Hematopoietic multipotent progenitor cell treated with erythropoietin and hydrocortisone succinate and interleukin-3 and kit ligand, for 8 days (in vitro differentiated cells): ENCODE measurements at places on chromosomes 7 and 10.

- no peak for DNase-seq
These were observed 12.2 kb downstream of the SNX13 start for GRCh38 chr7:17928055-17928454.

- no peak for DNase-seq
These were observed 19.4 kb upstream of the BTBD16 start for GRCh38 chr10:122251459-122252255.

DNA sequence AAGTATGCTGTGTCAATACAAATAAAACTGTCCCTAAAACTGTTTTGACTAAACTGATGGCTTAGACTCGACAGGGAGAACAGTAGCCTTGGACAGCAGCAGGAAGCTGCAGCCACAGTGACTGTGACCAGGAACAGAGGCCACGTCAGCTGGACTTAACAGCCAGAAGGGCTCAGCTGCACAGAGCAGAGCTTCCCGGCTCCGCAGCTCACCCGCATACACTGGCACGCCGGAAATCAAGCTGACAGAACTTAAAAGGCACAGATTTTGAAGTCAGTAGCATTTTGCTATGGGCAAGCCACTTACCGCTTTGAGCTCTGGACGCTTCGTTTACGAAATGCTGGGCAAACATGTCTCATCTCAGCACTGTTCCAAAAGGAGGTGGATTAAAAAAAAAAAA, 769.7 kb upstream of the AUTS2 start:
- no peak for DNase-seq

- no peak for DNase-seq
These were observed 222.9 kb downstream of the GLRX3 start for GRCh38 chr10:130358981-130359650.

- DNase-seq = no peak
These were observed 25.2 kb downstream of the SORBS1 start for GRCh38 chr10:95536017-95536416.

DNA sequence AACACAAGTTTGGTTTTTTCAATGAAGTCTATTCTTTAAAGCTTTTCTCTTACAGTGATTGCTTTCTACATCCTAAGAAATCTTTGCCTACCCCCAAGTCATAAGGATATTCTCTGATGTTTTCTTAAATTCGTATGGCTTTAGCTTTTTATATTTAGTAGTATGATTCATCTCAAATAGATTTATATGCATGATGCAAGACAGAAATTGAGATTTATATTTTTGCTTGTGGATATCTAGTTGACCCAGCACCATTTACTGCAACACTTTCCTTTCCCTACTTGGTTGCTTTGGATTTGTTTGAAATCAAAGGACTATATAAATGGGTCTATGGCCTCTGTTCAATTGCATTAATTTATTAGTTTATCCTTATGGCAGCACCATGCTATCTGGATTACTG, 113.9 kb downstream of the ZNF438 start:
- no peak for DNase-seq

DNA sequence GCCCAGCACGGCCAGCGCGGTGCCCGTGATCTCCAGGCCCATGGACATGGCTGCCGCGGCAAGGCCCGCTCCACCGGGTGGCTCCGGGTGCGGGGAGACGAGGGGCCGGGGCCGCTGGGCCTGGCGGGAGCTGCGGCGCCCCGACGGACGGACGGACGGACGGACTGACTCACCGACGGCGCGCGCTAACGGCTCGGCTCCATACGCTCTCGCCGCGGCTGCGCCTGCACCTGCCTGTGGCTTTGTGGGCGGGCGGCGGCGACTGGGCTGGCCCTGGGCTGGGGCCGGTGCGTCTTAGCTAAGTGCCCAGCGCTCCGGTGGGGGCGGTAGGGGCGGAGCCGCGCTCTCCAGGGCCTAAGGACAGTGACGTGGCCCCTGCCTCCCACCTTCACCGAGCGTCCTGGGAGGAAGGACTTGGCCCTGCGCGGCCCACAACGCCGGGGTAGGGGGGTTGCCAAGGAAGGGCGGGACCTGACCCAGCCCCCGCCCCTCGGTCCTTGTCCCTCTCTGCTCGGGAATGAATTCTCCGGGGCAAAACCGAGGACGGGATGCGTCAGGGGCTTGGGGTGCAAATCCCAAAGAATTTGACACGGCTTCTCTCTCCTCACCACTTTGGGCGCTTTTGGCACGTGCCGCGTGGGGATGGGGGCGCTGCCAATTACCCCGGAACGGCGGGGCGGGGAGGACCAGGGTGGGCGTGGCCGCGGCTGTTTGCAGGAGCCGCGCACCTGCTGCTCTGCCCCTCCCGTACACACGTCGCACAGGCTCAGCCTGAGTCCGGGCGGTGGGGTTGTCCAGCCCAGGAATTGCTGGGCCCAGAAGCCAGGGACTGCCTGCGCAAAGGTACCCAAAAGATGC, at the start of gene CLDN3:
Gene CLDN3, minus strand, starts transcription at position 269 of the 858 bp plus-strand sequence. Its CDS starts 221 bp downstream, at position 48.
- no peak for DNase-seq

GRCh38 chr7:120395526-120396019, 122.6 kb downstream of the KCND2 start:
- no peak for DNase-seq

- no peak for DNase-seq
These were observed 343.0 kb upstream of the SEMA3D start for GRCh38 chr7:85529831-85530230.

DNA sequence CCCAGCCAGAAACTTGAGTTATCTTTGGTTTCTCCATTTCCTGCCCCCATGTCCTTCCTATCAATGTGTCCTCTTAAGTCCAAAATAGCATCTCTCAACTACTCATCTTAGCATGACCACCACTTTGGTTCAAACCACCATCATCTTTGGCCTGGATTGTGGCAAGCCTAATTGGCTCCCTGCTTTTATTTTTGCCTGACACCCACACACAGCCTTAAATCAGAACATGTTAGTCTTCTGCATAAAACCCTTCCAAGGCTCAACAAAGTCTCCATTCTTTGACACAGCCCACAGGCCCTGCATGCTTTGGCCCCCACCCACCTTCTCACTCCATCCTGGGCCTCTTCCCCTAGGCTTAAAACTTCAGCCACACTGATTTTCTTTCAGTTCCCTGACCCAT, 2.0 kb upstream of the TSPAN14 start:
- DNase-seq = no peak
